ENCODE measurements at places on chromosomes 7 and 10.
A peak's percentile ranks its signal among the peaks of the same experiment; 100 is the strongest.

GRCh38 chr10:117796130-117796745 is 250.5 kb downstream of the RAB11FIP2 start:
- no peak for DNase-seq

GRCh38 chr10:118209215-118209614 is 132.9 kb downstream of the FAM204A start:
- DNase-seq: no peak

GRCh38 chr7:129615018-129615417 is 3.5 kb downstream of the NRF1 start:
- no peak for DNase-seq

DNA sequence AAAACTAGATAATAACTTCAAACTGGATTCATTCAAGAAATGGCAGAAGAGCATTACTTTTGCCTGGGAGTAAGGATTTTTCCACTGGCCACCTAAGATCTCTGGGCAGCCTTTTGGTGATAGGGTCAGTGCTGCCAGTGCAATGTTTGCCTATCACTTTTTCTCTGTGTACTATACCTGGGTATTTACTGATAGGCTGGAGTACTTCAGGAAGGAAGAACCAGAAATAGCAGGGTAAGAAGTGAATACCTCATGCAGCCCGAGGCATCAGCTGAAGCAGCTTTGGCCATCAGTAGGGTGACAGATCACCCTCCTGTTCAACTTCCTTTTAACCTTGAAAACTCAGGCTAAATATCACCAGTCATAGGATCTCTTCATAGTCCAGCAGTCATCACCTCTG is 5.5 kb upstream of the PAPSS2 start:
- no peak for DNase-seq

GRCh38 chr10:78909221-78909620 is 159.5 kb upstream of the ZMIZ1 start:
- DNase-seq: no peak

- DNase-seq: no peak
Observed at GRCh38 chr7:18357691-18358090, 137.9 kb upstream of the HDAC9 start.

- no peak for DNase-seq
Observed at GRCh38 chr7:120055300-120055699, 217.7 kb upstream of the KCND2 start.

- DNase-seq: no peak
Observed at GRCh38 chr10:132486539-132487121, 51.0 kb upstream of the INPP5A start.

DNA sequence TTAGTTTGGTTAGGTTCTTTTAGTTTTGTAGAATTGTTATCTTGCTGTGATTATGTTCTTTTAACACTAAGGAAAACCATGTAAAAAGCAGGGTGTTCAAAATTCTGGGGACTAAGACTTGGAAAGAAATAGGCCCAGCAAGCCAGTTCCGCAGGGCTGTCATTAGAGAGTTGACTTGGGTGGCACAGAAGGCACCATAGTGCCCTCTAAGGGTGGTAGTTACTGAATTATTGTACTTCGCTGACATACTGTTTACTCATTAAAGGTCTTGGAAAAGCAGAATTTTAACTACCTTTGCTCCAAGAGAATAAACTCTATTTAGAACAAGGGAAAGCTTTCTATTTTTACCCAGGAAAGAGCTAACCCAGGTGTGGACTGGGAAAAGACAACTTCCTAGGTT is 86.5 kb downstream of the OTUD1 start:
- DNase-seq: peak; percentile 38

DNA sequence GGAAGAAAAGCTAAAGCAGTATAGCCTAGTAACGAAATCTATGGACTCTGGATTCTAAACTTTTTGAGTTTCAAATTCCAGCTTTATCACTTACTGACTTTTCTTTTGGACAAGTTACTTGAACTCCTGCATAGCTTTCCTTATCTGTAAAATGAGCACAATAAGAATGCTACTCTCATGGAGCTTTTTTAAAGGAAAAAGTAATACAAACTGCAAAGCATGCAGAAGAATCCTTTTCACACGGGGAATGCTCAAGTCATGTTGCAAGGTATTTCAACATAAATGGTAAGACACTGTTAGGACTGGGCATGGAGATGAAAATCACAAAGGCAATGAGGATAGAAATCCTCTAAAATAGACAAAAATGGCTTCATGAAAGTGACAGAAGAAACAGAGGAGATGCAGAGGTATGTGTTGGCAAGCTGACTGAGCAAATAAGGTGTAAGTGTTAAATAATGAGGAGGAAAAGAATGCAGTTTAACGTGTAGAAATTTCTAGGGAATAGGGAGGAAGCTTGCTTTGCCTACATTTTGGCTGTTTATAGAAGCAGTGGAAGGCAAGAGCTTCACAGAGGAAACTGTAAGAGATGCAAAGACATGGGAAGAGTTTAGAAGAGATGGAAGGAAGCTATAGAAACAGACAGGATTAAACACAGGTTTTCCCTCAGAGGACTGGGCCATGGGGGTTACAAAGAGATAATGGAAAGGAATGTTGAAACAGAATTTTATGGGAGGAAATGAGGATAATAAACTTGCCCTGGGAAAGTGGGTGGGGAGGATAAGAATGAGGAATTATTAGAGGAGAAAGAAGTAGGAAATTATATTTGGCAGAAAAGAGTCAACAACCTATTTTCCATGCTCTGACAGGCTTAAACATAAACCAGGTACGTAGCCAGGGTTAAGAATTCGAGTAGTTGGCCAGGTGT is 28.8 kb upstream of the SNX13 start:
- DNase-seq: no peak

DNA sequence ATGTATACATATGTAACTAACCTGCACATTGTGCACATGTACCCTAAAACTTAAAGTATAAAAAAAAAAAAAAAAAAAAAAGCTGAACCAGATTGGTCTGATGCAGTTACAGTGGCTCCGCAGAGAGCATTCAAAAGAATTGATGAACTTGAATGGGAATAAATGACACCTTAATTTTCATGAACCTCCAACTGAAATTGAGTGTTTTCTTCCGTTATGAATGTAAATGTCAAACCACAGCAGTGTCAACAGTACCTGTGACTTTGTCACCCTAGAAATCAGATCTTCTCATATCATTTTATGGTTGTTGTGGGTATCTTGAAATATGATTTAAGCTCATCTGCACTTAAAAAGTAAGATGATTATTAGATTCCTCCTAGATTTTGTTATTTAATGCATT is 32.7 kb upstream of the SRGN start:
- no peak for DNase-seq
